Gastrocnemius medialis (tissue), 4 donors: ENCODE measurements at places on chromosomes 2 and 18. TPM values are rescaled to one million over a fixed set of nuclear protein-coding genes. Genes with fewer than 3 reads are reported as not detected.

- DNase-seq, result no peak
Measured at GRCh38 chr2:164126960-164127660, 391.3 kb upstream of the FIGN start.

GRCh38 chr2:19369341-19369955 lies 11.0 kb upstream of the OSR1 start:
- DNase-seq, result no peak

GRCh38 chr18:13910501-13910900 lies 4.8 kb downstream of the MC2R start:
- no peak for DNase-seq

Gene SNTG2
- total RNA-seq, result not detected

DNA sequence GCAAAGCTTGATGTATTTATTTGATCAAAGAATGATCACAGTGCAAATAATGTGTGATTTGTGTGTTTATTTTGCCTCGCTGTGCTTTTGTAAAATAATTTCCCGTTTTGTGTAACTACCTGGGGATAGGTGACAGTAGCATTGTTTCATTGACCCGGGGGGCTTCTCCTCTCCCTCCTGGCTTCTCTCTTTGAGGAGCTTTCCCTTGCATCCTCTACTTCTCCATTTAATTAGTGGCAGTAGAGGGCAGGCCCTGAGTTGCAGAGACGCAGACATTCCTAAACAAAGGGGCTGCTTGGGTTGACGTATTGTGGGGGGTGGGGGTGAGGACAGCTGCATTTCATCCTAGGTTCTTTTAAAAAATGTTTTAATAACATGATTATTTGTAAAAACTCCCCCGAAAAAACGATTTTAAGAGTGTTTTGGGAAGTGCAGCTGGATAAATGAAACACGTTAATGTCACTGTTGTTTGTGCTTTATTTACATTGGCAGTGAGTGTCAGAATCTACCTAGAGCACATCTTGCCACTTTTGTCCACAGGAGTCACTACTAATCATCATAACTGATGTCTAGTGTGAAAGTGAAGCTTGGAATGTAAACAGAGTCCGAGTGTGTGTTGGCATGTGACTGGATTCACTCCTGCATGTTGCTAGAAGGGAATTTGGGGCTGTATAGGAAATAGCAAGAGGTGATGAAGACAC lies 2.2 kb downstream of the NEDD4L start:
- no peak for DNase-seq

DNA sequence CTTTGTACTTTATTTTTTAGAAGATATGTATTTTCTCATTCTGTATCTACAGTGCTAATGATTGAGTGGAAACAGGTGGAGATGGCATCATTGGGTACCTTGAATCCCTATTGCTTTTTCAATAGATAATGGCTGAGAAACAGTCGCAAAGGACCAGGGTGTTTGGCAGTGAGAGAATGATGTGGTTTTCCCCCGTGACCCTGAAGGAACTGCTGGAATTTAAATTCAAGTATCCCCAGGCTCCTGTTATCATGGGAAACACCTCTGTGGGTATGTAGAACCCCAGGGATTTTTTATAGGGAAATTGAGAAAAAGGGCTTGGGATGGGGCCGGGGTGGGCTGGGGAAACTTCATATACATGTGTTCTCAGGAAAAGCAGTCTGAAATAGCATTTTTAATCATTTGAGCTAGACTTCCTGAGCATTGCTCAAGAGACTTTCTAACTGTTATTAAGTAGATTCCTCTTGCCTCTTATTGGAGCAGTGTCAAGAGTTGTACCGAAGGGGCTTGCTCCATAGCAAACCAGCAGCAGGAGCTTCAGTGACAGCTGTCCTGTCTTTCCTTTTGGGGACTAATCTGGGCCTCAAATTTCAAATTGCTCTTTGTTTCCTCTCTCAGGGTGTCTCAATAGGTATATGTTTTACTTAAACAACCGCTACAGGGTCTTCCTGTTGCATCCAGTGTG lies 18.9 kb downstream of the AOX1 start:
- no peak for DNase-seq

GRCh38 chr2:227324642-227324994 lies 433 bp upstream of the MFF start:
- no peak for DNase-seq

DNA sequence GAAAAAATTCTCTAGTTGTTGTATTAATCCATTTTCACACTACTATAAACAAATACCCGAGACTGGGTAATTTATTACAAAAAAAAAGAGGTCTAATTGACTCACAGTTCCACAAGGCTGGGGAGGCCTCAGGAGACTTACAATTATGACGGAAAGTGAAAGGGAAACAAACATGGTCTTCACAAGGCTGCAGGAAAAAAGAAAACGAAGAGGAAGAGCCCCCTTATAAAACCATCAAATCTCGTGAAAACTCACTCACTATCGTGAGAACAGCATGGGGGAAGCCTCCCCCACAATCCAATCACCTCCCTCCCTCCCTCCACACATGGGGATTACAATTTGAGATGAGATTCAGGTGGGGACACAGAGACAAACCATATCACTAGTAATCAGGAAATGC lies 61.7 kb upstream of the SPTBN1 start:
- DNase-seq, result no peak

Gene DNAJC5G
- total RNA-seq, result not detected

DNA sequence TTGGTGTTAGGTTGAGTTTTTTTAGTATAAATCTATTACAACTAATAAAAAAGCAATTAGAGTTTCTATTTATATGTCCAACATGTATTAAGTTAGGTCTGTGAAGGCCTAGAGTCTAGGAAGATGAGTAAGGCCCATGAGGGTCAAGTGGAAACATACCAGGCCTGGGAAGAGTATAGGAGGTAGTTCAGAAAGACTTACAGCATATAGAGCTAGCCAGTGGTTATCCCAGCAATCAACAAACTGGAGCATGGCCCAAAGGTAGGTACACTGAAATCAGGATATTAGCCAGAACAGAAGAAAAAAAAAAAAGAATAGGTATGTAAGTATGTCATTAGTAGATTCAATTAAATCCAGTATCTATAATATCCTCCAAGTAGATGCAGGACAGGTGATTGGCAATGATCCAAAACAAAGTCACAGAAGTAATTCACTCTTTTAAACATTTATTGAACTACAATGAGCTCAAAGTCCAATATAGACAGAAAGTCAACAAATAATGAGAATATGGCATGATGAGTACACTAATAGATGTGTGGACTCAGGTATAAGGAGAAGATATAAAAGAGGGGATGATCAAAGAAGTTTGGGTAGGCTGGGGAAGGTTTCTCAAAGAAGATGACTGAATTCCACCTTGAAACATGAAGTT lies 70.3 kb downstream of the IKZF2 start:
- no peak for DNase-seq

DNA sequence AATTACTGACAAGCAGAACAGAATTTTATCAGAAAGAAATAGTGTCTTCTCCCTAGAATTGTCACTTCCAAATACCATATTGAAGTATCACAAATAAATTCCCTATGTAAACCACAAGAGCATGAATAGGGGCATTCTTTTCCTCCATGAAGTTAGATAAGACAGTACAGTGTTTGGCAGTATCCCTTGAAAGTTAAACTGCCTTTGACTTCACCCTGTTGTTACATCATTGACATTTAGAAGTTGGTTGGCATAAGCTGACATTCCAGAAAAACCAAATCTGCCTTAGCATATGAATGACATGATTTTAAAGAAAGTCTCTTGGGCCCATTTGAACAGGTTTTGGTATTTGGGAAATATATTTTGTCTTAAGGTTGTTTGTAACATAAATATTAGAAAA lies 50.2 kb upstream of the OSR1 start:
- DNase-seq, result no peak

DNA sequence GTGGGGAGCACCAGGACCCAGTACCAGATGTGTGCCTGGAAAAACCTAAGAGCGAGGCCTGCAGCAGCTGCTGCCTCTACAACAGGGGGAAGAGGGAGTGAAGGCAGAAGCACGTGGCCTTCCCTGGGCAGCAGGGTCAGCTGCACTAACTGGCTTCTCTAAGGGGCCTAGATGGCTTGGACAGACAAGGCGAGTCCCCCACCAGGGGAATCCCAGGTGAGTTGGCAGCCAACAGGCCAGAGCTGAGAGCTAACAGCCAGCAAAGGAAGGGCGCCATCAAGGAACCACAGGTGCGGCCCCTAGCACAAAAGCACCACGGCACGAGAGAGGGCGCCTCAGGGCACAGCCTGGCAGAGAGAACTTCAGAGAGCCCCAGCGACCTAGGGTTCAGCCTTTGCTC lies 19.8 kb upstream of the MAL start:
- no peak for DNase-seq

Gene MEMO1
- 41.9 TPM for total RNA-seq

GRCh38 chr2:32168513-32168912 lies 2.8 kb downstream of the SLC30A6 start:
- no peak for DNase-seq

Gene IL18R1
- total RNA-seq, result 2.8 TPM
